Endothelial cell of umbilical vein (primary cell): ENCODE measurements at places on chromosomes 7 and 10. TPM values are rescaled to one million over a fixed set of nuclear protein-coding genes. Genes with fewer than 3 reads are reported as not detected.
A peak's percentile ranks its signal among the peaks of the same experiment; 100 is the strongest.

DNA sequence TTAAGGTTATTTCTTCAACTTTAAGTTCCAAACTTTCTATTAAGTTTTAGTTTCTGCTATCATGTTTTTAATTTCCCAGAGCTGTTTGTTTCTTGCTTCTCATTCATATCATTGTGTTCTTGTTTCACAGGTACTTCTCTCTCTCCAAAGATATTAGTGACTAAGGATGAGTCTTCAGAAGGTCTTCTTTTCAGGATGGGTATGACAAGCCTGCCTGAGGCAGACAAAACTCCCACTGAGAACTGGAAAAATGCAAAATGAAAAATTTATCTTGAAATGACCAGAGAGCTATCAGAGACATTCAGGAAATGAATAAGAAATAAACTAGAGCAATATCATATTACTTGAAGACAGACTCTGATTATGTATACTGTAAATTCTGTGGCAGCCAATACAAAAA lies 110.8 kb upstream of the EGFR start:
- no peak for DNase-seq
- no peaks in the 10 kb centered on the region for H3K36me3 ChIP-seq
- H3K27me3 ChIP-seq = peaks cover 5% of the 10 kb centered on the region
- H3K4me3 ChIP-seq = no peak overlapping the region
- no peak overlapping the region for H3K27ac ChIP-seq

The PDK4 gene
- polyA plus RNA-seq = 0.51 and 0.75 TPM in 2 replicates

GRCh38 chr7:2654059-2654458 lies 22.3 kb downstream of the TTYH3 start:
- peaks cover 51% of the 10 kb centered on the region for H3K36me3 ChIP-seq
- H3K4me3 ChIP-seq = no peak overlapping the region
- no peaks in the 10 kb centered on the region for H3K27me3 ChIP-seq

DNA sequence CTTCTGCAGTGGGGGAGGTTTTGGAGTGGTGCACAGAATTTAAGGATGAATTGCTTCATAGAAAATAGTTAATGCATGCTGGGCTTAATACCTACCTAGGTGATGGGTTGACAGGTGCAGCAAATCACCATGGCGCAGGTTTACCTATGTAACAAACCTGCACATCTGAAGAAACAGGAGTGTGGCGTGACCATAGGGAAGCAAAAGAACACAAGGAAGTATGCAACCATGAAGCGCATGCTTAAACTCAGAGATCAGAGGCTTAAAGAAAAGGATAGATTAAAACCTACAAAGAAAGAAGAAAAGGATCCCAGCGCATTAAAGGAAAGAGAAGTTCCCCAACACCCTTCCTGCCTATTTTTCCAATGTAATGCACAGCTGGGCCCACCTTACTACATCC lies 22.0 kb downstream of the CCDC126 start:
- no peak overlapping the region for H3K4me3 ChIP-seq
- no peaks in the 10 kb centered on the region for H3K4me1 ChIP-seq
- no peaks in the 10 kb centered on the region for H3K27me3 ChIP-seq
- no peak for DNase-seq
- H3K36me3 ChIP-seq = no peaks in the 10 kb centered on the region

The CRTAC1 gene
- 0.92 and 1.4 TPM in 2 replicates for polyA plus RNA-seq

DNA sequence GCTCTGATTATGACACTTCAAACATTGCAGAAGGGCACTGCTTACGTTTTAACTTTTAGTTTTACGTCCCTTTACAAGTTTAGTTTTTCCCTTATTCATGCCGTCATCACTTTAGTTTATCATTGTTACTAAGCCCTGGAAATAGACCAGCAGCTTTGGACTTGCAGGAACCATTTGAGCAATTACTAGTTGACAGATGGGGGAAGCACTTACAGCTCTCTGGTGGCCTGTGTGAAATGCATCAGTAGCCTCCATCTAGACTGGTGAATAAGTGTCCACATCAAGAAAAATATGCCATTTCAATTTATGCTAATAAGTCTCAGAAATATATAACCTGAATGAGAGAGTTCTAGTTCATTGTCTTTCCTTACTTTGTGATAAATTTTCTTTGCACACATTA lies 194.9 kb upstream of the GRM3 start:
- no peak overlapping the region for H3K27ac ChIP-seq
- no peaks in the 10 kb centered on the region for H3K27me3 ChIP-seq
- H3K4me3 ChIP-seq = no peak overlapping the region
- no peaks in the 10 kb centered on the region for H3K4me1 ChIP-seq
- H3K36me3 ChIP-seq = no peaks in the 10 kb centered on the region
- no peak for DNase-seq

The BTBD16 gene
- polyA plus RNA-seq = 0.04 and 0.06 TPM in 2 replicates

GRCh38 chr10:128779416-128779815 lies 653.2 kb upstream of the MKI67 start:
- H3K27ac ChIP-seq = no peak overlapping the region
- H3K4me3 ChIP-seq = no peak overlapping the region
- no peaks in the 10 kb centered on the region for H3K4me1 ChIP-seq
- DNase-seq = no peak
- no peaks in the 10 kb centered on the region for H3K27me3 ChIP-seq
- H3K36me3 ChIP-seq = no peaks in the 10 kb centered on the region

DNA sequence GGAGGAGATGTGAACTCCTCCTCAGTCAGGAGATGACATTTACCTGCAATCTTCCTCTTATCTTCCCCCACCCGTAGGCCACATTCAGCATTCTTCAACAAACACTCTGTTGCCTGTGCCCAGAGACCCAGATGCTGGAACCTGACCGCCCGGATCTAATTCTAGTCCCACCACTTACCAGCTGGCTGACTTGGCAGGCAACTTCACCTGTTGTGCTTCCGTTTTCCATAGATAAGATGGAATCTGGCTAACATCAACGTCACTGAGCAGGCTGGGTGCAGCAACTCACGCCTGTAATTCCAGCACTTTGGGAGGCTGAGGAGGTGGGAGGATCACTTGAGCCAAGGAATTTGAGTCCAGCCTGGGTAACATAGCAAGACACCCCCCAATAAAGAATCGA lies 21.3 kb upstream of the FXYD4 start:
- no peaks in the 10 kb centered on the region for H3K36me3 ChIP-seq
- peaks cover 8% of the 10 kb centered on the region for H3K27me3 ChIP-seq
- no peaks in the 10 kb centered on the region for H3K4me1 ChIP-seq

The CCDC7 gene
- polyA plus RNA-seq = 0.30 and 0.35 TPM in 2 replicates

- H3K36me3 ChIP-seq = no peaks in the 10 kb centered on the region
- H3K27ac ChIP-seq = peak within 1 kb of the TSS; percentile 19
- peaks cover 8% of the 10 kb centered on the region for H3K4me1 ChIP-seq
- peak within 1 kb of the TSS; percentile 59 for H3K4me3 ChIP-seq
Observed at GRCh38 chr7:43906331-43907010, at the start of gene URGCP. URGCP (minus strand) TSS chr7:43906596; CDS start chr7:43906575, 21 bp downstream.

The ATP6V0E2 gene
- 36.8 and 57.6 TPM in 2 replicates for polyA plus RNA-seq

- H3K4me1 ChIP-seq = no peaks in the 10 kb centered on the region
- H3K4me3 ChIP-seq = no peak overlapping the region
- no peak for DNase-seq
- H3K27ac ChIP-seq = no peak overlapping the region
Observed at GRCh38 chr7:25665374-25665773, 437.1 kb upstream of the NPVF start.

DNA sequence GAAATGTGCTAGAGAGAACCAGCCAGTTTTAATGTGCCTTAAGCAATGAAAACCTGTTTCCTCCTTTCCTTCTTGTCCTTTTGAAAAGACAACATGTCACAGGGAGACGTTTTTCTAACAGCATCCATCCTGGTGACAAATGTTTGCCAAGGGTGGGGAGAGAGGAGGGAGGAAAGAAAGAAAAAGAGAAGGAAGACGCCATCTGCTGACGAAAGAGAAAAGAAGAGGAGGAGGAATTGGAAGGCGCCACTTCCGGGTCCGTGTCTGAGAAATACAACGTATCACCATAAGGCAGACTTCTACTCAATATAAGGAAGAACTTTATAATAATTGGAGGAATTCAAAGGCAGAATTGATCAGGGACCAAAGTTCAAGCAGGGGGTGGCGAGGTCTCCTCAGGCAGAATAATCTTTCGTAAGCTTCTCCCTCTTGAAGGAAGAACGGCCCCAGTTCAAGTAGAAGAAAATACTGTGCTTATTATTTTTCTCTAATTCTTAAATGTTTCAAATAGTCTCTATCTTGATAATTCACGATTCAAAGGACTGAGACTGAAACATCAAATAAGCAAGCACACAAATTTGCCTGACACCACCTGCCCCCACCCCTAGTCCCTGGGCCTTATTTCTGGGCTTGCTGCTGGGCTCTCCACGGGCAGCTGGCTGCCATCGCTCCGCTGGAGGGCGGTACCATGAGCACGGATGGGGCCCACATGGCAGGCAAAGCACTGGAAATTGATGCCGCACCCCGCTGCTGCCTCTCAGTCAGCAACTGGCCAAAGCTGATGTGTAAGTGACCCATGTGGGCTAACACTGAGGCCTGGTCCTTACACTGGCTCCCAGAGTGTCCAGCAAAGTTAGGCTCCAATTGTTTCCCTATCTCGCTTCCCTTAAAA lies 273.7 kb upstream of the KLF14 start:
- peak; percentile 71 for DNase-seq
- H3K4me1 ChIP-seq = peaks cover 6% of the 10 kb centered on the region
- peak overlapping the region; percentile 24 for H3K27ac ChIP-seq
- H3K27me3 ChIP-seq = no peaks in the 10 kb centered on the region
- H3K4me3 ChIP-seq = no peak overlapping the region

DNA sequence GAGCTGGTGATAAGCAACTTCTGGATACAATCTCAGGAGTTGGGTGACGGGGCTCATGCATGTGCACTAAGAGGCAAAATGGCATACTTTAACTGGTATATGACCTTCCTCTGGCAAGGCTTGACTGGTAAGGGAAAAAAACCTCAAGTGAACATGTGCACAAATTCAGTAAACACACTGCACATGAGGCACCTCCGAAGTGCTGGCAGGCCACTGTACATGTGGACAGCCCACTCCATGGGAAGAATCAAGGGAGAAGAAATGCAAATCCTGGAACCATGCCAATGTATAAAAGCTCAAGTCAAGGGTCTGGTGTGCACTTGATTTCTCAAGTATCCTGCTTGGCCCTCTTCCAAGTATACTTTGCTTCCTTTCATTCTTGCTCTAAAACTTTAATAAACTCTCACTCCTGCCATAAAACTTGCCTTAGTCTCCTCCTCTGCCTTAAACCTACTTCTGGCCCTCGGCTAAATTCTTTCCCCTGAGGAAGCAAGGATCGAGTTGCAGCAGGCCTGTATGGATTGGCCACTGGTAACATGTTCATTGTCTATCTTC lies 167.2 kb downstream of the RAMP3 start:
- peak; percentile 6 for DNase-seq
- H3K27me3 ChIP-seq = no peaks in the 10 kb centered on the region
- H3K4me3 ChIP-seq = no peak overlapping the region
- no peaks in the 10 kb centered on the region for H3K36me3 ChIP-seq
- H3K27ac ChIP-seq = no peak overlapping the region

DNA sequence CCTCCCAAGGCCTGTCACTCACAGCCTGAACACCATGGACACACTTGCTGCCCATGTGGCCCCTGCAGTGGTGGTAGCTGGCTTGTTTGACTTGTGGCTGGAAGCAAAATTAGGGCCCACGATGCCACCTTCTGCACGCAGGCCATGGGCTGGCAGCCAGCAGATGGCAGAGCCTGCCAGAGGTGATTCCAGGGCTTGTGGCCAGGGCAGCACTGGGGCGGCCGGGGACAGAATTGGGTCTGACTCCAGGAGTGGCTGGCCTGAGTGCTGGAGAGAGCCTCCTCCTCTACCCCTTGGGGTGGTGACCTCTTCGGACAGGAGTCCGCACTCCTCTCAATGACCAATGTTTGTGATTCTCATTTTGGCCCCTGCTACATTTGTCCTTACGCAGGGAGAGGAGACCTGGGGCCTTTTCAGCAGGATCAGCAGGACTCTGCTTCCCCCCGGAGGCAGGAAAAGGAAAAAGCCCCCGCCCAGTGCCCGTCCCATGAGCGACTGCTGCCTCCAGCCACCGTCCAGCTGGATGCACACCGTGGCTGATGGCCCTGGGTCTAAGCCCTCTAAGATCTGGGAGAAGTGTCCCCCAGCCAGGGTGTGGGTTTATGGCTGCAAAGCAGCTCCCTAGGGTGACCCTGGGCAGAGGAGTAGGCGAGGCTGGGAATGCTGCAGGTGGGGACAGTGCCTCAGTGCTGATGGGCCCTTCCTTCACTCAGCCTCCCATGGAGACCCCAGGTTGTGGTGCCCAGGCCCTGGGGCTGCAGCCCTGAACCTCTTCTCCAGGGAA lies 26.5 kb downstream of the DNAJB12 start:
- H3K27ac ChIP-seq = peak overlapping the region; percentile 25
- DNase-seq = peak; percentile 72
- H3K36me3 ChIP-seq = no peaks in the 10 kb centered on the region
- H3K4me1 ChIP-seq = peaks cover 36% of the 10 kb centered on the region

DNA sequence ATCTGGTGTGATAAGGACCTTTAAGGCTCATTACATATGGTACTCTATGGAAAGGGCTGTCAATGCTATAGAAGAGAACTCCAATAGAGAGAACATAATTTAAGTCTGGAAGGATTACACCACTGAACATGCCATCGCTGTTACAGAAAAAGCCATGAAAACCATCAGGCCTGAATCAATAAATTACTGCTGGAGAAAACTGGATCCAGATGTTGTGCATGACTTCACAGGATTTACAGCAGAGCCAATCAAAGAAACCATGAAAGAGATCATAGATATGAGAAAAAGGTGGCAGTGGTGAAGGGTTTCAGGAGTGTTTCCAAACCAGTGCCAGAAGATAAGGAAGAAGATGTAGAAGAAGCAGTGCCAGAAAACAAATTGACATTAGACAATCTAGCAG lies 18.9 kb upstream of the GPR22 start:
- H3K36me3 ChIP-seq = no peaks in the 10 kb centered on the region
- H3K27me3 ChIP-seq = no peaks in the 10 kb centered on the region
- H3K4me1 ChIP-seq = no peaks in the 10 kb centered on the region
- H3K4me3 ChIP-seq = no peak overlapping the region
- H3K27ac ChIP-seq = no peak overlapping the region
- no peak for DNase-seq

- peaks cover 3% of the 10 kb centered on the region for H3K4me1 ChIP-seq
- no peak overlapping the region for H3K27ac ChIP-seq
- no peak overlapping the region for H3K4me3 ChIP-seq
- no peaks in the 10 kb centered on the region for H3K27me3 ChIP-seq
- no peak for DNase-seq
Observed at GRCh38 chr10:120506674-120507073, 49.6 kb downstream of the PLPP4 start.

DNA sequence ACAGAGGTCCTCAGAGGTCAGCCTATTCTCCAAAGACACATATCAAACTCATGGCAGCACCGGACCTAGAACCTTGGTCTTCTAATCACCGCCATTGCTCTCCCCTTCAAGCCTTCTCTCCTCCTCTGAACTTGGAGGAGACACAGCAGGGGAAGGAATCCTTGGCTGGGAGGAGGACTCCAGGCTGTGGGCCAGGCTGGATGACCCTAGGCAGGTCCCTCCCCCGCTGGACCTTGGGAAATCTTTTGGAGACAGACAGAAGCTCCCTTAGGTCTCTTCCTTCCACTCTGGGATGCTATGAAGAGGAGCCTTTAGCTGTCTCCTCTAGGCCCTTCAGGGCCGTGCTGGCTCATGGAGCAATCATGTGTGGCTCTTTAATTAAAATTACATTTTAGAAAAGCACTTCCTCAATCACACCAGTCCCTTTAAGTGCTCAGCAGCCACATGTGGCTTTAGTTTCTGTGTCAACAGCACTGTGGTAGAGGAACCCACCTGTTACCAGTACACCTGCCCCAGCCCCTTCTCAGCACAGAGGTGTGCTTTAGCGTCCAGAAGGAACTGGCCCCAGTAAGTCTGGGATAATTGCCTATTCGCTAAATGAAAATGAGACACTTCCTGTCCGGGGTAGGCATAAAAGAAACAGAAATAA lies 238.2 kb downstream of the CELF2 start:
- DNase-seq = no peak
- H3K4me3 ChIP-seq = no peak overlapping the region
- H3K27me3 ChIP-seq = no peaks in the 10 kb centered on the region
